Inflammatory macrophage treated with lipopolysaccharide for 1 hour (primary cell): ENCODE measurements at places on chromosomes 11 and 22.

GRCh38 chr22:30574095-30574981 is at the start of gene GAL3ST1:
GAL3ST1 (minus strand) TSS chr22:30574665; CDS start chr22:30557392, 17,273 bp downstream.
- DNase-seq = no peak

DNA sequence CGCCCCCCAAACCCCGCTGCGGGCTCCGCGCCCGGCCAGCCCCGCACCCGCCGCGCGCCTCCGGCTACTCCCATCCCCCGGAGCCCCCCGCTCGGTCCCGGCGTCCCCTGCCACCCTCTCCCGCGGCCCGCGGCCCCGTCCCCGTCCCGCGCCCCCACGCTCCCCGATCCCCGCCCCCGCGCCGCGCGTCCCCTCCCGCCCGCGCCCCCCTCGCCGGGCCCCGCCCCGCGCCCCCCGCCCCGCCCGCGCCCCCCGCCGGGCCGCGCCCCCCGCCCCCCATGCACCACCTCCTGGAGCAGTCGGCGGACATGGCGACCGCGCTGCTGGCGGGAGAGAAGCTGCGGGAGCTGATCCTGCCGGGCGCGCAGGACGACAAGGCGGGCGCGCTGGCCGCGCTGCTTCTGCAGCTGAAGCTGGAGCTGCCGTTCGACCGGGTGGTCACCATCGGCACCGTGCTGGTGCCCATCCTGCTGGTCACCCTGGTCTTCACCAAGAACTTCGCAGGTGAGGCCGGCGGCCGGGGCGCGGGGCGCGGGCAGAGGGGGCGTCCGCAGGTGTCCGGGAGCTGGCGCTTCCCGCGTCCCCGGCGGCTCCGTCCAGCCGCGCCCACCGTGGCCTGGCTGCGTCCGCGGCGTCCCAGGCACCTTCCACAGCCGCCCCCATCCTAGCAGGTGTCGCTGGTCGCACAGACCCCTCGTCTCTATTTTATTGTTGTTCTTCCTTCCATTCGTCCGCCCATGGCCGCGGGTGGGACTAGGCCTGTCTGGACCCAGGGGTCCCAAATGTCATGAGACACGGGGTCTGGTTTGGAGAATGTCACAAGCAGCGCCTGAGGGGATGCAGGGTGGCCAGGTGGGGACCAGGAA is at the start of gene PANX2:
Gene PANX2 (plus strand): TSS at position 279 of the 866 bp plus-strand sequence. CDS start 0 bp downstream, at position 279.
- no peak for DNase-seq

- no peak for DNase-seq
Measured at GRCh38 chr11:10506008-10506370, 35.0 kb downstream of the RNF141 start.

GRCh38 chr11:110345743-110346142 is 49.3 kb upstream of the RDX start:
- no peak for DNase-seq

GRCh38 chr11:60926500-60926899 is 2.2 kb downstream of the TMEM132A start:
- no peak for DNase-seq

- DNase-seq = no peak
Measured at GRCh38 chr11:103420593-103420992, 311.4 kb downstream of the DYNC2H1 start.

GRCh38 chr11:31641477-31642062 is 132.0 kb downstream of the ELP4 start:
- DNase-seq = no peak

GRCh38 chr11:60777106-60777505 is 8.0 kb upstream of the MS4A10 start:
- no peak for DNase-seq

DNA sequence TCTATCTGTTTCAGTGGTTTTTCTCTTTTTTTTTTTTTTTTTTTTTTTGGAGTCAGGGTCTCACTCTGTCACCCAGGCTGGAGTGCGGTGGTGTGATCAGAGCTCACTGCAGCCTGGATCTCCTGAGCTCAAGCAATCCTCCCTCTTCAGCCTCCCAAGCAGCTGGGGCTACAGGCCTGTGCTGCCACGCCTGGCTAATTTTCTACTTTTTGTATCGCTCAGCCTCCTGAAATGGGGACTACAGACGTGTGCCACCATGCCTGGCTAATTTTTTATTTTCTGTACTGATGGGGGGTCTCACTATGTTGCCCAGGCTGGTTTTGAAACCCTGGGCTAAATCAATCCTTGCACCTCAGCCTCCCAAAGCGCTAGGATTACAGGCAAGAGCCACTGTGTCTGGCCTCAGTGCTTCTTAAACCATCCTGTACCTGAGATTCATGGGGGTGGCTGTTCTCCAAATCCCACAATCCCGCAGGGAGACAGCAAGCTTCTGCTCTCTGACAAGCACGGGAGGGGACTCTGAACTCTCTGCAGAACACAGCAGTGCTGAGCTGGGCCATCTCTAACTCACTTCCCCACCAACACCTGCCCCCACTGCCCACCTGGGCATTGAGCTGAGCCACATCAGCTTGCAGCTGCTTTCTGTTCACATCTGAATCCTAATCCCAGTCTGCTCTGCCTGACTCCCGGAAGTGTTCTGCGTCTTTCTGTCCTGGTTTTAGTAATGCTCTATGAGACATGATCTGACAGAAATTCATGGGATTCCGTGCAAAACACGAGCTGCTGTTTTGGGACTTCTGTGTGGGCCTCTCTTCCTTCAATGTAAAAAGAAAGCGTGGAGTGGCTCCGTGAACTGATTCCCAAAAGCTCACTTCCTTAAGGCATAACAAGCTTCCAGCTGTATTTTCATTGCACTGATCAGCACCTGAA is 400.0 kb downstream of the LARGE1 start:
- no peak for DNase-seq

DNA sequence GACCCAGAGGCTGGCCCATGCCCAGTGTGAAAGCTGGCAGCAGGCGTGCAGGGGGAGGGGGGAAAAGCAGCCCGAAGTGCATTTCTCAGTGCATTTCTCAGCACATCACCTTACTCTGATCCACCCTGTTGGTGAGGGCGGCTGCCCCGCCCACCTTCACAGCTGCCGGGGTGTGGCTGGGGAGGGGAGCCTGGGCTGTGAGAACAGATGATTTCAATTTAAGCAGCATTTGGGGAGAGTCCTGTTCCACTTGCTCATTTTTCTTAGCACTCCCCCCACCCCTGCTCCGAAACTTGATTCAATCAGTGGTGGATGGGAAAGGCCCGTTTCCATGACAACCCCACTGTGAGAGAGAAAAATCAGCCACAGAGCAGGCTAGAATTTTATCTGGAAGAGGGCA is 84.8 kb downstream of the SNX19 start:
- no peak for DNase-seq

GRCh38 chr22:47780281-47780875 is 1017.9 kb downstream of the TBC1D22A start:
- DNase-seq = no peak

- DNase-seq = peak; percentile 31
Measured at GRCh38 chr11:2149864-2150847, 10.9 kb downstream of the INS start.

DNA sequence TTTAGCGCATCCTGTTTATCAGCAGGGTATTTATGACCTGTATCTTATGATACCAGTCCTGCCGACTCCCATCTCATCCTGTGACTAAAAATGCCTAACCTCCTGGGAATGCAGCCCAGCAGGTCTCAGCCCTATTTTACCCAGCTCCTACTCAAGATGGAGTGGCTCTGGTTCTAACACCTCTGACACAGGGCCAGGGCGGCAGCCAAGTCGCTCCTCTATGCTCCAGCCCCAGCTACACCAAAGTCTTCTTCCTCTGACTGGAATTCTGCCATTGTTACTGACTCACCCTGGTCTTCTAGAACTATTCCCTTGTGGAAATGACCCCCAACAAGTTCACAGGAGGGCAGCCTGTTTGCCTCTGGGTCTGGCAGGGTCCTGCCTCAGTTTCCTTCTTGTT is 7.9 kb upstream of the C1QTNF6 start:
- DNase-seq = no peak

- DNase-seq = peak; percentile 64
Measured at GRCh38 chr11:62324731-62325556, 12.3 kb upstream of the ASRGL1 start.

- DNase-seq = no peak
Measured at GRCh38 chr22:44839061-44839460, 86.7 kb downstream of the ARHGAP8 start.

GRCh38 chr22:37559521-37559900 is 769 bp upstream of the CDC42EP1 start:
- DNase-seq = no peak

GRCh38 chr11:57312511-57313021 is 12.2 kb downstream of the TNKS1BP1 start:
- no peak for DNase-seq

DNA sequence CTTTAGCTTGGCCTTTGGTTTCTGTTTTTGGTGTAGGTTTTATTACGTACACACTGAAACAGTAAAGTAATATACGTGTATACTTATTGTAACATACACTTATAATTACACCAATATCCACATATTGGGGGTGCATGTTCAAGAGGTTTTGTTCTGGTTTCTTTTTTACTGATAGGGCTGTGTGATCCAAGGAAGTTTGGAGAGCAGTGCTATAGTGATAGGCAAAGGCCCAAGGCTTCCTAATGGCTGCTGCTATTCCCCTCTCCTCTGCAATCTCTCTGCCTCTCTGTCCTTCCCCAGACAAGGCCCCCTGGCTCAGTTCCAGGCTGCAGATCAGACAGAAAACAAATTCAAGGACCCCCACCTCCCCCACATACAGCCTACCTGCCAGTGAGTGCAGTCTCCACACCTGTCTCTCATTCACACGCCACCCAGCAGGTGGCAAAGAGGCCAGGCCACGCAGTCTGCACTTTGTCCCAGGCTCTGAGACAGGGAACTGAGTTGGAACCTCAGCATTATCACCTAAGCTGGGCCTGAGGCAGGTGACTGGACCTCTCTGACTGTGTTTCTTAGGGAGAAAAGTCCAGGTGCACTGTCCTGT is 15.1 kb downstream of the TMEM184B start:
- no peak for DNase-seq

DNA sequence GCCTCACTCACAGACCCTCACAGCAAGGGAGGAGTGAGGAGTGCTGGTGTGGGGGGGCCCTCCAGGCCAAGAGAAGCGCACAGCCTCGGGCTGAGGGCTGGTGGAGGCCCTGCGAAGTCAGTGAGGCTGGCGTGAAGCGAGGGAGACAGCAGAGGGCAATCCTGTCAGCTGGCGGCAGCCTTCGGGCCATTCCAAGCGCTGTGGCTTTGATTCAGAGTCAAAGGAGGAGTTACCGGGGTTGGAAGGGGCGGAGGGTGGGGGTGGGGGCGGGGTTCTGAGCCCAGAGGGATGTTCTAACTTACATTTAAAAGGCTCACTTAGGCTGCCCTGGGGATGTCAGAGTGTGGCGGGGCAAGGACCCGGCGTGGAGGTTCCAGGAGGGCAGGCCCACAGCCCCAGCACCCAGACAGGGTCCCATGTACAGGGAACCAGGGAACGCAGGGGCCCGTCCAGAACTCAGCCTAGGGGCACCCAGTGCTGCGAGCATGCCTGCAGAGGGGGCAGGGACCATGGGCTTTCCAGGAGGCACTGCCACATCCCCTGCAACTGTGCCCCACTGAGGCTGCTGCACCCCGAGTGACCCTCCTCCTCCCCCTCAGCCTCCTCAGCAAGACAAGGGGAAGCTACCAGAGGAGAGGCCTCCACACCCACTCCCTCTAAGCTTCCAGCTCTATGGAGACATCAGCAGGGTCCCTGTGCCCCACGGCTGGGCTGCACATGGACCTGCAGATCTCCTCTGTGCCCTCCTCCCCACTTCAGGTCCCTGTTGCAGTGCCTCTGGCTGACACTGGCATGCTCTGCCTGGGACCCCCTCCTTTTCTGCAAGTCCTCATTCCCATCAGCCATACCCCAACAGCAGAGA is 39.7 kb upstream of the TTLL12 start:
- DNase-seq = no peak

- DNase-seq = peak; percentile 20
Measured at GRCh38 chr11:8223513-8223900, 40.2 kb downstream of the LMO1 start.

GRCh38 chr22:29334696-29335344 is 19.3 kb upstream of the RASL10A start:
- DNase-seq = no peak

GRCh38 chr11:43868852-43869567 is 11.6 kb upstream of the ALKBH3 start:
- peak; percentile 93 for DNase-seq

- DNase-seq = no peak
Measured at GRCh38 chr11:88292171-88292843, 45.2 kb downstream of the CTSC start.

GRCh38 chr11:8180469-8180868 is 11.6 kb upstream of the RIC3 start:
- no peak for DNase-seq

GRCh38 chr22:17797721-17798559 is 23.7 kb upstream of the BID start:
- DNase-seq = peak; percentile 38

DNA sequence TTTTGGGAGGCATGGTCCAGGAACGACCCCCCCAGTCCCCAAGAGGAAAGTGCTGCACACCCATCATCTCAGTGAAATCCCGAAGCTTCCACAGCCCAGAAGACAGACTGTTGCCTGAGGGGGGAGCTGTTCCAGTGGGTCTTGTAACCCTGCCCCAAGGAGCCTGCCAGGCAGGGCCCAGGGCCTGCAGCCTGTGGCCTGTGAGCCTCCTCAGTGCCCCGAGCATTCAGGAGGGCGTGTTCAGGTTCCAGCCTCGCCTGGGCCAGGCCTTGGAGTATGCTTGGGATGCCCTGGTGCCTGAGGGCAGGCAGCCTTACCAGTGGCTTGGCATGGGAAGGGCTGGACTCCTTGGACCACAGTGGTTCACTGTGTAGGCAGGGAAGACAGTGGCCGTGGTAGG is 18.0 kb upstream of the CABP2 start:
- no peak for DNase-seq

DNA sequence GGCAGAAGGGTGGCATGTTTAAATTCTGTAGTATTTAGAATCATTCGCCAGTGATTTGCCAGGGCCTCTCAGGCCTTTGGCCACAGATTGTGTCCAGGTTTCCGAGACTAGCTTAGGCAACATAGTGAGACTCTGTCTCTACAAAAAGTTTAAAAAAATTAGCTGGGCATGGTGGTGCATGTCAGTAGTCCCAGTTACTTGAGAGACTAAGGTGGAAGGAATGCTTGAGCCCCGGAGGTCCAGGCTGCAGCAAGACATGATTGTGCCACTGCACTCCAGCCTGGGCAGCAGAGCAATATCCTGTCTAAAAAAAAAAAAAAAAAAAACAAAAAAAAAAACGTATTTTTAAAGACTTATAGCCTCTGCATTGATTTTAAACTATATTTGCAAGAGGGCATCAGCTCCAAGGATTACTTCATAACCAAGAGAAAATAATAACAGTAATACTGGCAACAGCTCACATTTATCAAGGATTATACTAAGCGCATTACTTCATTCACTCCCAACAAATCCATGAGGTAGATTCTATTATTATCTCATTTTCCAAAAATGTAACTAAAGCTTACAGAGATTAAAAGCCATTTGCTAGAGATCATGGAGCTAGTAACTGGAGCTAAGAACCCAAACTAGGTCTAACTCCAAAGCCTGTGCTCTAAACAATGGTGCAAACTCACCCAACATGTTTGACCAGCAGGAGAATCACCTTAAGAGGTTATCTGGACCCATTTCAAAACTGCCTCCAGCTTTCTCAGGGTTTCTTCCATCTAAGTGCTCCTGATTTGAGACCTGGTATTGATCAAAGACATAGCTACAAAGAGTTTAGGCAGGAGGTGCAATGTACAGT is 32.6 kb upstream of the SLC6A5 start:
- DNase-seq = no peak

GRCh38 chr11:59224351-59224928 is 11.7 kb upstream of the MPEG1 start:
- peak; percentile 88 for DNase-seq
